Activated naive CD4-positive, alpha-beta T cell treated with Interleukin-2 at 50 U/mL for 16 hours (primary cell): ENCODE measurements at places on chromosomes 5 and 9.

DNA sequence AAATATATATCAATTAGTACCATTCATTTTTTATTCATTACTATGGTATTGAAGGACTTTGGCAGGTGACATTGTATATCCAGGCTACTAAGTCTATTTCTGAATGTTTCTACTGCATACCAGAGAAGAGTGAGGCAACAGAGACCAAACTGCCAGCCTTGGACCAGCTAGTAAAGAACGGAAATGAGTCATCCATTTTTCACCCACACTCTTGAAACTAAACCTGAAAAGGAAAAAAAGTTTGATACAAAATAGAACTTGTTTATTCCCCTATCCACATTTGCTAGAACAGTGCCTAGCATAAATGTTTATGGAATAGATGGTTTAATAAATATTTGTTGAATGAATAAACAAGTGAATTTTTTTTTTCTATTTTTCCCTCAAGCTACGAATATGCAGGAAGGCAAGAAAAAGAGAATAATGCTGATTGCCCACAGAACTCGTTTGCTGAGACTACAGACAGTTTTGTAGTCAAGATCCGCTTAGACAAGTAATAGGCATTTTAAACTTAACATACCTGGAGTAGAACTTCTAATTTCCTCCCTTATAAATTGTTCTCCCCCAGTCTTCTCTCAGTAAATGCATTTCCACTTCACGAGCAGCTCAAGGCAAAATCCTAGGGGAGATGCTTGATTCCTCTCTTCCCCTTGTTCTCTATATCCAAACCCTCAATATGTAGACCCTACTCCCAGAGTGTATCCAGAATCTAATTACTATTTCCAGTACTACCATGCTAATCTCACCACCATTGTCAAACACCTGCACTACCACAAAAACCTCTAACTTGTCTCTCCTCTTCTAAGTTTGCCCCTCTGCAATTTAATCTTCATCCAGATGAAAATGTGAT is 146.2 kb upstream of the RASA1 start:
- peak; percentile 30 for DNase-seq

- DNase-seq = peak; percentile 69
These were observed 1.3 kb downstream of the NOTCH1 start for GRCh38 chr9:136544548-136544963.

- DNase-seq = no peak
These were observed 674.6 kb upstream of the SEMA6A start for GRCh38 chr5:117249086-117249815.

DNA sequence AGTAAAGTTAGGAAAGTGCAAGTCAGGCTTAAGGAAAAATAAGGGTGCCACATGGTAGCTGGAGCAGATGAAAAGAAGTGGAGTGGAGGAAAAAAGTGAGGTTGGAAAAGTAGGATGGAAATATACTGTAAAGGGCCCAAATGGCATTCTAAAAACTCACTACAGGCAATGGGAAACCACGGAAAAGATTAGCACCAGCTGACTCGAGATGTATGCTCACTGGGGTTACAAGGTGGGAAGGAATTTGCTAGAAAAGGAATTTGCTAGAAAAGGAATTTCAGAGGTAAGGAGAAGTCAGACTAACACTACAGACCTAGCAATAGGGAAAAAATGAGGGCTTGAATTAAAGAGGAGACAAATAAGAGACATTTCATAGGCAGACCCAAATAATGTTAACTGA is 3.6 kb downstream of the PSMD5 start:
- DNase-seq = no peak

GRCh38 chr5:39432696-39433530 is 8.1 kb upstream of the DAB2 start:
- DNase-seq = no peak

DNA sequence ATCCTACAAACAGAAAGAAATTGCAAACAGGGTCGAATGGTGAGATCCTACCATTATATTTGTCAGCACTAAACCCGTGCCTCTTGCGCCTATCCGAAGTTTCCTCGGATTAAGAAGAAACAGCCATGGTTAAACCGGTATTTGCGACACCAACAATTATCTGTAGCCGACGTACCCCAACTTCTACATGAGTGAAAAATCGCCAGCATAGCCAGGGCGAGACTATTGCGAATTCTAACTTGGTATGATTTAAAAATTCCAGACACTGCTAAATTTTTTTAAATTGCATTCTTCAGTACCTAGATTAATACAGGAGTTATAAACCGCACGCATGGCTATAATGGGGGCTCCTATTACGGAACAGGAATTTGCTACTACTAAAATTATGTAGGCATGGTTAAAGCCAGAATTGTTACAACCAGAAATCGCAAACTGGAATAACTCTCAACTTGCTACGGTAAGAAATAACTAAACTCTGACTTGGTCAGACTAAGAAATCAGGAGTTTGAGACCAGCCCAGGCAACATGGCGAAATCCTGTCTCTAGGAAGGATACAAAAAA is 25.3 kb upstream of the ANXA2R start:
- no peak for DNase-seq

GRCh38 chr9:20227166-20227874 is 395.0 kb downstream of the MLLT3 start:
- DNase-seq = no peak

DNA sequence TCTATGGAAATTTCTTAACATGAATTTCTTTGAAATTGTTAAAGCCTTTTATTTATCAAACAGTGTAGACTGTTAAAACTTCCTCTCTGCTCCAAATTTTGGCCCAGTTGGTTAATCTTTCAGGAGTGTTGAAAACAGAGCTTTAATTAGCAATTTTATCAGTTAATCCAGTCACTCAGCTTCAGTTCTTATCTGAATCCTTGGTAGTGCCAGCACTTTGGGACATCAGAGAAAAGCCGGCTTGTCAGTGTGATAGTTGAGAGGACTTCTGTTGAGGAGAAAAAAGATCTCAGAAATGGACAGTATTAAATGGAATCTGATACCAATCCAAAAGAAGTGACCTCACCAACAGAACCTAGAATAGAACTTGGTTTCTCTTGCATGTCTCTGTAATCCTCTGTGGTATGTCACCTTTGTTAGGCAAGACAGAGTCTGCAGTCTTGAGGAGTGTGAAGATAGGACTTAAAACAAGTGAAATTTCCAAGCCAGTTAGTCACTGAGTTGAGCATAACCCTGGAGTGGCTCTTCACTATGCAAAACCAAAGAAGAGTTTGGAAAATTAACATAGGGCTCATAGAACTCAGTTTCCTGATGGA is 251.8 kb downstream of the NNT start:
- no peak for DNase-seq

DNA sequence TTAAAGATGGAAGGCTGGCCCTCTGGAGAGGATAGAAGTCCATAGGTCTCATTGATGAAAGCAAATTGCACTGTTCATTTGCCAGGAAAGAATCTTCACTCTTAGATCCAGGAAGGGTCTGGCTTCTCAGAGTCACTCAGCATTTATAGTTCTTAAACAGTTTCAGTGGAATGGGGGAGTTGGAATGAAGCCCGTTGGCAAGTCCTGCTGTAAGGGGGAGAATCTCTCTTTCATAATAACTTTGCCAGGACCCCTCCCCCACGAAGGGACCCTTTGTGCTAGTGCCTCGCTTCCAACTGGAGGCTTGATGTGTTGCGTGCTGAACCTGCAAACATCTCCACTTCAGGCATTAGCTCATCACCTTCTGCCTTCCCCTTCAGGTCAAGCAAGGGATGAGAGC is 57.1 kb downstream of the ENTREP1 start:
- DNase-seq = no peak
